ENCODE measurements at places on chromosomes 4 and X. TPM values are rescaled to one million over a fixed set of nuclear protein-coding genes. Genes with fewer than 3 reads are reported as not detected.
A peak's percentile ranks its signal among the peaks of the same experiment; 100 is the strongest.

DNA sequence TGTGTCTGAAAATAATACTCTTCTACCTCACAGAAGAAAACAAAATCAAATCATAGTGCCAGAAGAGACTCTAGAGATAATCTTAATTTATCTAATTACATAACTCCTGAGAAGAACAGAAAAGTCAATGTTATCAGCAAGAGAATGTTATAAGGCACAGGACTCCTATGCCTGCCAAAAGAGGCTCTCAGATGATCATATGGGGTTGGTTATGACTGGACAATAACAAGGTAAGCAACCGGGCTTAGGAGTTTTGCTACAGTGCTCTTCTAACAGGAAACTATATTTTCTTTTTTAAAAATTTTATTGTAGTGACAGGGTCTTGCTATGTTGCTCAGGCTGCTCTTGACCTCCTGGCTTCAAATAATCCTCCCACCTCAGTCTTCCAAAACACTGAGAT lies 3.5 kb upstream of the C4orf17 start:
- no peak for DNase-seq

- no peak for DNase-seq
Measured at GRCh38 chrX:19606902-19607301, 91.6 kb upstream of the MAP3K15 start.

DNA sequence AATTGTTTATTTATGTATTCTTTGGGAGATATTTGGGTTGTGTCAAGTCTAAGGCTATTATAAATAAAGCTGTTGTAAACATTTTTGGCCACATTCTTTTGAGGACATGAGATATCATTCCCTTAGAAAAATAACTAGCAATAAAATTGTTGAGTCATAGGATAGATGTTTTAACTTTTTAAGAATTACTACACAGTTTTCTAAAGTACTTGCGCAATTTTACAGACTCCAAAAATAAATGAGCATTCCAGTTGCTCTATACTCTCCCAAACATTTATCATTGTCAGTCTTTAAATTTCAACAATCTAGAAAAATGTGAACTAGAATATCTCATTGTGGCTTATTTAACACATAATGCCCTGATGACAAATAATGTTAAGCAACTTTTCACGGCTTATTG lies 189.1 kb upstream of the ADGRL3 start:
- DNase-seq, result no peak

DNA sequence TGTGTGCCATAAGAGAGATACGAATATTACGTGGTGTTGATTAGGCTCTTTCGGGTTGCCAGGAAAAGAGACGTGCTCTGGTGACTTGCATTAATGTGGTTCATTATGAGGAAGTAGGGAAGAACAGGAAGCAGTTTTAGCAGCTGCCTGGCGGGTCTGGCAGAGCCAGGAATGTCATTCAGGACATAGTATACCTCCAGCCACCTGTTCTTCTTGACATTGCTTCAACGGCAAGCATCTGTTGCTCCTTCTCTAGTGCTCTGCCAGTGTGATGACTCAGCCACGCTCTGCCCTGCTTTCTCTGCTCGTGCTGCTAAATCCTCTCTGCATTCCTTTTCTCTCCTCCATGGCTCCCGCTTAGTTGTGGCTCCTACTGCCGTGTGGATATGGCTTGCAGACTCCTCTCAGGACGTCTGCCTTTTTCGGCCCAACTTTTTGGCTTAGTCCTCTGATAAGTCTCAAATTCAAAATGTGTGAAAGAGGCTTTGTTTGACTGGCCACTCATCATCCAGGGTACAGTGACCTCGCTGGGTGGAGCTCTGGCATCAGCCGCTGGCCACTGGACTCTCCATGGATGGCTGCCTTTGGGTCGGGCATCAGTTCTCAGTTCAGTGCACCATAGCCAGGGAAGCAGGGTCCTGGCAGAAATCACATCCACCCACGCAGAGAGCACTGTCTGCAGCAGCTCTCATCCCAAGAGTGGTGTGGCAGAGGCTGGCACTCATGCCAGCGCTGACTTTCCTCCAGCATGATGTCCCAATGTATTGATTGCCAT lies 89.3 kb upstream of the KLF3 start:
- no peak for DNase-seq

GRCh38 chr4:77618383-77619241 lies 13.0 kb downstream of the CXCL13 start:
- peak; percentile 77 for DNase-seq

DNA sequence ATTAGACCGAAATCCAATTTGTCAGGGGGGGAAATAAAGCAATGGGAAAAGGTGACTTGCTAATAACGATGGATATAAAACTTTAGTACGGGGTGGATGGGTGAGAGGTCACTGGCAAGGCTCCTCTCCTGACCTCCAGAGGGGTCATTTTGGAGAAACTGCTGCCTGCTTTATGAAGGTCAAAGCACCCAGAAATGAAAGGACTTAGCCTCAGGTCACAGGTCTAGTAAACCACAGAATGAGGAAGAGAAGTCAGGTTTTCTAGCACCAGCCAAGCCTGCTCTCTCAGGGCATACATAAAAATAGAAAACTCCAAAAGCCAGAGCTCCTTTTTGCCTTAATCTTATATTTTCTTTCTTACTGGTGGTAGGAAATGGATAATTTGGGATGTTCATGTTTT lies 134.2 kb downstream of the SHROOM3 start:
- no peak for DNase-seq

- no peak for DNase-seq
Measured at GRCh38 chr4:163693211-163693610, 198.7 kb downstream of the TMA16 start.

The PPP2R2C gene
- total RNA-seq, result 1.1 TPM

The MMRN1 gene
- total RNA-seq, result 86.6 TPM

- no peak for DNase-seq
Measured at GRCh38 chrX:9327747-9328145, 137.1 kb upstream of the TBL1X start.

- DNase-seq, result no peak
Measured at GRCh38 chrX:42047886-42048285, 124.5 kb upstream of the CASK start.

- peak; percentile 68 for DNase-seq
Measured at GRCh38 chr4:47525154-47525819, 40.2 kb downstream of the ATP10D start.

The CXCL8 gene
- total RNA-seq, result not detected

DNA sequence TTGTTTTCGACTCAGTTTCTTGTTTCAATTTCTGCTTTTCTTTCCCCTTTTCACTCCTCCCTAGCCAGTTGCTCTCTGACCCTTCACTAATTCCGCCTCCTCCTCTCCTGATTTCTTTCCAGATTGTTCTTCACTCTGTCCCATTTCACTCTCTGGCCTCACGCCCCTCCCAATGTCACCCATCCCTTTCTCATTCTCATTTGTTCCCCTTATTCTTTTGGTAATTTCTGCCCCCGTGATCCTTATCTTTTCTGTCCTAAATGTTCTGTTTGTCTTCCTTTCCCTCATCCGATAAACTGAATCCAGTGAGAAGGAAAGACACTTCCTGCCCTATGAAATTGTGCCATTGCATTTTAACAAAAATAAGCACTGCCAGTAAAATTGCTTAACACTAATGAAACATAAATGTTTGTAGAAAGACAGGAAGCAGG lies 94.5 kb upstream of the RASGEF1B start:
- DNase-seq, result no peak

The ARAF gene
- 26.3 TPM for total RNA-seq

- no peak for DNase-seq
Measured at GRCh38 chr4:173556398-173557131, 26.5 kb upstream of the HAND2 start.

The SH3RF1 gene
- total RNA-seq, result 10.5 TPM

All from sigmoid colon (tissue), 7 donors.